ENCODE measurements at places on chromosomes 3 and 15.

- DNase-seq: no peak
Measured at GRCh38 chr15:45087513-45087912, 26.5 kb downstream of the DUOX2 start.

- peak; percentile 61 for DNase-seq
Measured at GRCh38 chr3:42803414-42804105, 730 bp downstream of the HIGD1A start.

DNA sequence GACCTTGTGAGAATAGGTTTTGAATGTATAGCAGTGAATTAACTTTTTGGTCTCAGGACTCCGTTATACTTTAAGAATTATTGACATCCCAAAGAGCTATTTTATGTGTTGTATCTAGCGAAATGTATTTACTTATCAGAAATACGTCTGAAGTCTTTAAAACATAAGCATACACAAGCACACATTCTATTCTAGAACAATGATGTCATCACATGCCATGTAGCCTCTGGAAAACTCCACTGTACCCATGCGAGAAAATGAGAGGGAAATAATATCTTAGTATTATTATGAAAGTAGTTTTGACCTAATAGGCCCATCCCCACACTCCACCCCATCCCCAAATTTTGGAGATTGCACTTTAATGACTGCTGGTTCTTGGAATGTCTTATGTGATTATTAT is 1.5 kb downstream of the POLR2M start:
- no peak for DNase-seq

- no peak for DNase-seq
Measured at GRCh38 chr15:74716651-74717050, 8.7 kb downstream of the CYP1A1 start.

DNA sequence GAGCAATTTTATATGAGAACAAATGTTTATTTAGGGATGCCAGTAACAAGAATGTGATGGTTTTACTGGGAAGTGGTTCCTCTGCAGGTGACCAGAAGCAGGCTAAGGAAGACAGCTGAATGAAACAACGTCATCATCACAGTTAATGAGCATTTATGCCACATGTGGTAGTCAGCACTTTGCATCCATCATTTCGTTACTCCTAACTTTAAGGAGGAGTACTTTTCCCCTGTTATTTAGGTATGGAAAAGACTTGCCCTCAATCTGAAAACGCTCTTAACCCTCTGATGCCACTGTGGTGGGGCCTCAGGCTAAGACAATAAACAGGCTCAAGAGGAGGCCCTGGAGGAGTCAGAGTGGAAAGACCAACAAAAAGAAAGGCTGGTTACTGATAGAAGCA is 31.2 kb downstream of the INTS14 start:
- no peak for DNase-seq

- no peak for DNase-seq
Measured at GRCh38 chr3:108221393-108221792, 831 bp downstream of the IFT57 start.

- DNase-seq: no peak
Measured at GRCh38 chr3:29427266-29428103, 146.6 kb downstream of the RBMS3 start.

DNA sequence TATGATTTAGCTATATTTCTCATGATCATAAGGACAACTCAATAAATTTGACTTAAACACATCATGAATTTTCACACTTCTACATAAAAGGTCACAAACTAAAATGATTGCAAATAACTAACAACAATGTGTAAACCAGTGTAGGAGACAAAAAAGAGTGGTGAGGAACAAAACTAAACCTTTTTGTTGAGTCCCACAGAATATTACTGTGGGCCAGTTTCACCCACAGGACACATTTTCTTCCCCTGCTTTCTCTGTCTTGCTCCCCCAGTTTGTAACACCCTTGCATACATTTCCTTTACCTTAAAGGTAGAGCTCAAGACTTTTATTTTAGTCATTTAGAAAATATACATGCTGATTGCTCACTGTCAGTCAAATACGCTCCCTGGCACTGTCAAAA is 130.9 kb upstream of the GOLGA6L6 start:
- peak; percentile 41 for DNase-seq

DNA sequence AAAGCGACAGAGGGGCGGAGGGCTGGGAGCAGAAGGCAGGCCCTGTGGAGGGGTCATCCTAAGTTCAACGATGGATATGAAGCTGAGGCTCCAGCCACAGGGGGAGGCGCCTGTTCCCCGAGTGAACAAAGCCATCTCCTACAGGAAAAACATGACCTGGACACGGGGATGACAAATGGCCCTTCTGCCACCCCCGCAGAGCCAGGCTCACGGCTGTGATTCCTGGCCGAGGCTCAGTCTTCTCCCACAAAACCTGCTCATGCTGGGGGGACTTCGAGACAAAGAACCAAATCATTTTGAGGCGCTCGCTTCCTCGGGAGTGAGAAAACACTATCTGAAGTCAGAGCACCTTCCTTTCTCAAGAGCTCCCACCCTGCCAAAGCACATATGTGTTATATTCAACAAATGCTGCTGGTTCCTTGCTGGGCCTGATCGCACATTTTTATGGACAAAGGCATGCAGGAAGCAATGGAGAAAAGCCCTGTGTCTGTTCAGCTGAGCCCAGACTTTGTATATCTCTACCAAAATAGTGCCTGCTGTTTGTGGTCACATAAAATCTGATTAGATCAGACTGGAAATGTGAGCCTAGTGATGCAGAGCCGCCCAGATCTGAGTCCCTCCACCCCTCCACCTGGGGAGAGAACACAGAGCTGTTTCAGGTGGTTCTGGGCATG is 5.6 kb downstream of the RBP1 start:
- no peak for DNase-seq

DNA sequence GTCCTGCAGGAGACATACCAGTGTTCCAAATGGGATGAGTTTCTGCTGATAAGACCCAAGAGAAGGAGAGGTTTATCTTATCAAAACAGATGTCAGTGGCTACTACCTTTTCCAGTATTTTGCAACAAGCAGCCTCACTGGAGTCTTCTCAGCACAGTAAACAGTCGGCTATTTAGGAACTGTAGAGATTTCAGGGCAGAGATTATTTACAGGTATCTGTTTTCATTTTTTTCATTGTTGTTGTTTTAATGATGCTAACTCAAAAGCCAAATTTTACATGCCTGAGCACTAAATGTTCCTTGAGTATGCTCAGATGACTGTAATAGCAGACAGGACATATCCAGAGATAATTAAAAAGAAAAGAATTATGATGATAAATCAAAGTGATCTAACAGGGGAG is 252.1 kb downstream of the EPHA6 start:
- no peak for DNase-seq

DNA sequence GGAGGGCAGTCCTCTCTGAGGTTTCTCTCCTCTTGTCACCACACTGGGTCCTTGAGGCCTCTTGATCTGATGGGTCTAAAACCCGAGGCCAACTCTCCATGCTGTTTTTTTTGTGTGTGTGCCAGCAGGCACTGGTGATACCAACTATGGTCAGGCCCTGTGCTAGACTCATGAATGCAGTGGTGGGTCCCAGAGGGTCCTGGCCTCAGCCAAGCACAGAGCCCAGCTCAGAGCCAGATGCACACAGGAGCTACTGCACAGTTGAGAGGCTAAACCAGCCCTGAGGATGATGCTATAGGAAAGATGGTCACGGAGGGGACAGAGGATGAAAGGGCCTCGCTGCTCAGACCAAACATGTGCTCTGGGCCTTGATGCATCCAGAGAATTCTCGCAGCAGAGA is 33.5 kb downstream of the RAB6B start:
- no peak for DNase-seq

GRCh38 chr3:188104050-188104449 is 49.9 kb upstream of the LPP start:
- no peak for DNase-seq

GRCh38 chr3:25611193-25611592 is 53.5 kb downstream of the TOP2B start:
- no peak for DNase-seq

DNA sequence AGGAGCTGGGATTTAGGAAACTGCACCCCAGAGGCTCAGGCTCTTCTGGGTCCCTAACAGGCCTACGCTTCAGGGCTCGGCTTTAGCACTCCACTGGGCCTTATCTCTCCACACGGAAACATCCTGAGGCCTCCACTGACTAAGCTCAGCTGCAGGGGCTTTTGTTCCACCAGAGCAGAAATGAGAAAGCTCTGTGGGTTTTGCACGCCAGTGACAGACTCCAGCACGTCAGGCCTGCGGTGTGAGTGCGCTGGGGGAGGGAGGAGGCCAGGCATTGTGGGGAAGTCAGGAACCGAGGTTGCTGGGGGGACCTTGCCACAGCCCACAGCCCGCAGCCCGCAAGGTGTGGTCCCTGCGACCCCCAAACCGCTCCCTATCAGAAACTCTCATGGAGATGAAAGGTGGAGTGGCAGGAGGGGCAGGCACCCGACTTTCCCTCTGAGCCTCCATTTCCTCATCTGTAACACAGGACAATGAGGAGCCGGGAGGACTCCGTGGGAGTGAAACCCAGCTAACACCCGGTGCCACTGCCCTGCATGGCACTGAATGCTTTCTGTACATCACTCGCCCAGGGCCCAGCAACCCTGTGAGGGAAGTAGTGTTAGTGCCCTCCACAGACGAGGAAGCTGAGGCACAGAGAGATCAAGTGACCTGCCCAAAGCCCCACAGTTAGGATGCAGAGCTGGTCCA is 106.5 kb downstream of the TPRA1 start:
- no peak for DNase-seq

- DNase-seq: no peak
Measured at GRCh38 chr3:186024210-186024609, 84.7 kb downstream of the ETV5 start.

DNA sequence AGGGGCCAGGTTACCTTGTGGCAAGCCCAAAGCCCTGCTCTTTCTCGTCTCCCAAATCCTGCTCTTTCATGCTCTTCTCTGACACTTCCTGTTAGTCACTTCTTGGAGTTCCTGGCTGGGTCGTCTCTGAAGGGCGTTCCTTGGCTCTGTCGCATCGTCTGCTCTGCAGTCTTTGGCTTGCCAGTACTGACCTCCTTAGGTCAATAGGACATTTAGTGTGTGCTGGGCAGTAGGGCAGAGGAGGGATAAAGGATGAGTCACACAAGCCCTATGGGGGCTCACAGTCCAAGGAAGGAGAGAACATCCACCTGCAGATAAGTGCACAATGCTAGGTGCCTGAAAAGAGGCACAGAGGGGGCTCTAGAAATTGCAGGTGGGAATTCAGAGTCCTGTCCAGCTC is 87.5 kb downstream of the FAM43A start:
- DNase-seq: no peak

GRCh38 chr3:4822568-4822967 is 156.7 kb upstream of the BHLHE40 start:
- no peak for DNase-seq

DNA sequence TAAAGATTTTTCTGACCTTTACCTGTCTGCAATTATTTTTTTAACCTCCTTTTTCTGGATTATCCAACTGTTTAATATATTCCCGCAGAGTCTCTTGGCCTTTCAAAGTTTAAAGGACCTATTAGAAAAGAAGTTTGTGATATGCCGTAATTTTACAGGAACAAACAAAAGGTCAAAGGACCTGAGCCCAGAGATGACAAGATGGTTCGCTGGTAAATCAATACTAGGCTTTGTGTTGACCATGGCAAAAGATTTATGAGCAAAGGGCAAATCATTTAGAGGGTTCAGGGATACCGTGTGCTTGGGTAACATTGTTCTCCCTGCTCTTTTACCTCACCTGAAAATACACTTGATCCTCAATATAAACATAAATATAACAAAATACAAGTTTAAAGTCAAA is 923.5 kb downstream of the ROBO1 start:
- no peak for DNase-seq

GRCh38 chr3:126264952-126265351 is 84.6 kb upstream of the ALDH1L1 start:
- DNase-seq: no peak

DNA sequence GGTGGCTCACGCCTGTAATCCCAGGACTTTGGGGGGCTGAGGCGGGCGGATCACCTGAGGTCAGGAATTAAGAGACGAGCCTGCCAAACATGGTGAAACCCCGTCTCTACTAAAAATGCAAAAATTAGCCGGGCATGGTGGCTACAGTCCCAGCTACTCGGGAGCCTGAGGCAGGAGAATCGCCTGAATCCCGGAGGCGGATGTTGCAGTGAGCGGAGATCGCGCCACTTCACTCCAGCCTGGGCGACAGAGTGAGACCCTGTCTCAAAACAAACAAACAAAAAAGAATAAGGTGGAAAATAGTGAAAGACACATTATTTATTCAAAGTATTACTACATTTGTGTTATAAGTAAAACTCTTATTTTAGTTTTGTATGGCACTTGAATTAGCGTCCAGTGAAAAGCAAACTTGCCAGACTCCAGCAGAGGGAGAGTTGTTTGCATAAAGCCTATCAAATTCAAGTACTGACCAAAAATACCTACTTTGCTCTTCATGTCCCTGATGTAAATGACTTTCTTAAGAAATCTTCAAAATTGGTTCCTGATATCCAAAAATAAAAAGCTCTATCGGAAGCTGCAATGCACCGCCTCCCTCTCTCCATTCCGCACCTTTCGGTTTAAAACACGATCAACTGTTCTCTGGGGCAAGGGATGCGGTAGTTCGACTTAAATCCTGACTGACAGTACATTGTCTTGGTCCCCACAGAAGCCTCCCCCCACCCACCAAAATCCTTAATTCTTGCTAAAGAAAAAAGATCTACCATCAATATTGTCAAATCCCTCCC is 1.2 kb downstream of the TRPM7 start:
- DNase-seq: peak; percentile 7

DNA sequence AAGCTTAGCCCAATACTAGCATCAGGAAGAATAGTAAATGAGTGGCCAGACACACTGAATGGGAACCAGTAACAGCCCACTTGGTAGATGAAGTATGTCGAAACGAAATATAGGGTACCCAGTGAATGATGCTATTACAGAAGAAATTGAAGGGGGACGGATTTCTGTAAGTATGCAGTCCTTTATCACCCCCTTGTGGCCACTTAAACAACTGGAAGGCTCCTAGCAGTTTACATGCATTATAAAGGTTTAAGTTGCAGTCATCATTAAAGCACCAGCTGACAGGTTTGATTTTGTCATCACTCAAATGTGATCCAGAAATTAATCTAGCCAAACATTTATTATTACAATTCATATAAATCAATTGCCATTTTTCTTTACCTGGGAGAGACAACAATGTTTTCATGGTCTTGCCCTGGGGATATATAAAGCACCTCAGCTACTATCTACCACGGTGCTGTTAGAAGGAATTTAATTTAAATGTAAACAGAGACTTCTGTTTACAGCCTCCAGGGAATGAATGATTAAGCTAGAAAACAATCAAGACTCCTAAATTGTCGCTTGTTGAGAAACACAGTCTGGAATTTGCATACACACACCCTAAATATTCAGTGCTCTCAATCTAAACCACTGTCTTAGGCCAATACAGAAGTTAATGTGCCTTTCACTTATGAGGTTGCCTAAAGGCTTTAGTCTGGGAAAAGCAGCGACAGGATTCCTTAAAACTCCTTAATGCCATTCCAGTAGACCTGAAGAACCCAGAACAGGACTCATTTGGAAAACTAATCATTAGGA is 7.8 kb downstream of the EIF1B start:
- DNase-seq: peak; percentile 70

GRCh38 chr3:116118475-116119169 is 326.7 kb downstream of the LSAMP start:
- DNase-seq: no peak
